Activated naive CD4-positive, alpha-beta T cell treated with anti-CD3 and anti-CD28 coated beads for 36 hours (primary cell): ENCODE measurements at places on chromosomes 16 and 17.
A peak's percentile ranks its signal among the peaks of the same experiment; 100 is the strongest.

DNA sequence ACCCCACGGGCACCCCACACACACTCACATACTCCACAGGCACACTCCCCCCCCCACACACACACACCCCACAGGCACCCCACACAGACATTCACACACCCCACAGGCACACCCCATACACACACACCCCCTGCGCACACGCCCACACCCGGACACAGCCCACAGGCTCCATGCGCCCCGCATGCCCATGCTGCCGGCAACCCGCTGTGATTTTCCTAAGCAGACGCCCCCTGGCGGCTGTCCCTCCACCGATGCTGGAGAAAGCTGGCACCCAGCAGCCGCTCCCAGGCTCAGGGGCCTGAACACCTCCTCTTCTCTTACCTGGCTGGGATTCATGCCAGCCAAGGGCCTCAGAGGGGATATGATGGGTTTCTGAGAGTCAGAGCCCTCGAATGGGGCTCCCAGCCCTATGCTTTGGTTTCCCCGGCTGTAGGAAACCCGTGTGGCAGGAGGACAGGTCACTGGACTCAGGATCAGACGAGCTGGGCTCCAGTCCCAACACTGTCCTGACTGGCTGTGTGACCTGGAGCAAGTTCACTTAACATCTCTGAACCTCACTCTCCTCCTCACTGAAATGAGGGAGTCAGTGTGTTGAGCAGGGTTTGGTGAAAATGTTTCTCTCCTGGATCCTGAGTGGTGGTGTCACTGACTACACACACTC is 19.6 kb upstream of the TNFRSF13B start:
- DNase-seq = peak; percentile 85

DNA sequence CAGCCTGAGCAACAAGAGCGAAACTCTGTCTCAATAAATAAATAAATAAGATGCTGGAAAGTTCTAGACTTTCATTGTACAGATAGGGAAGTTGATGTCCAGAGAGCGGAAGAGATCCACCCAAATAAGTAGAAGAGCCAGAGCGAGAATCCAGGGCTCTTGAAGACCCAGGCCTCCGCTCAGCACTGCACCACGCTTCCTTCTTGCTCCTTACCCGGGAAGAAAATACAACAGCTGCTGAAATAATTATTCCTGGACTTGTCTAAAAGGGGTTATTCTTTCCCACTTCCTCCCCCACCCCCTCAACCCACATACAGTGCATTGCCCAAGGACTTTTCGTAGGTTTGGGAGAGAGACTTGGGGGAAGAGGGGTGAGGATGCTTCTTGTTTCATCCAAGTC is 26.7 kb downstream of the CDK5RAP3 start:
- DNase-seq = no peak

- DNase-seq = no peak
Measured at GRCh38 chr17:83147280-83147679, 67.9 kb downstream of the METRNL start.

GRCh38 chr17:8073627-8074484 is 13.7 kb downstream of the ALOX12B start:
- DNase-seq = peak; percentile 93

- DNase-seq = no peak
Measured at GRCh38 chr17:37134050-37134449, 185.3 kb downstream of the AATF start.

- no peak for DNase-seq
Measured at GRCh38 chr17:14372905-14373613, 72.2 kb downstream of the HS3ST3B1 start.

DNA sequence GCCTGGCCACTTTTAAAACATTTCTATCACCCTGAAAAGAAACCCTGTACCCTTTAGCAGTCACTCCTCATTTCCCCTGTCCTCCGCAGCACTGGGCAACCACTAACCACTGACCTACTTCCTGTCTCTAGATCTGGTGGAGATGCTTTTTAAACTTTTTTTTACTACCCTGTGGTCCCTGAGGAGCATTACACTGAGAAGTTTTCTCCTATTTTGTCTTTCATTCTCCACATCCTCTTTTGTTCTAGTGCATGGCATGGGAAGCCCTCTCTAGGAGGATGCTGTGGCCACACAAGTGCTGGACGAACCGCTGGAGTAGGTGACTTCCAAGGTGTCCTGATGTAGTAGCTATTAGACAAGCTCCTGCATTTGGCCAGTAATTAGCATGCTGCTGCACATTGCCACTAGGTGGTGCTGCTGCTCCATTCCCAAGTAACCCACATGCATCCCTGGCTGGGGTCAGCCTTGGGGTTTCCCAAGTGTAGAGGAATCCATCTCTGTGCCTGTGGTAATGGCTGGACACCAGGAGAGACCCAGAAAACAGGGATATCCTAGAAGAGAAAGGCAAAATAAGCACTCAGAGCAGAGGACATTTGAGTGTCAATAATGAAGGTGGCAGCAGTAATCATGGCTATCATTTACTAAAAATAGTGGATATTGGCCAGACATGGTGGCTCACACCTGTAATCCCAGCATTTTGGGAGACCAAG is 143.8 kb upstream of the CRHR1 start:
- peak; percentile 84 for DNase-seq

DNA sequence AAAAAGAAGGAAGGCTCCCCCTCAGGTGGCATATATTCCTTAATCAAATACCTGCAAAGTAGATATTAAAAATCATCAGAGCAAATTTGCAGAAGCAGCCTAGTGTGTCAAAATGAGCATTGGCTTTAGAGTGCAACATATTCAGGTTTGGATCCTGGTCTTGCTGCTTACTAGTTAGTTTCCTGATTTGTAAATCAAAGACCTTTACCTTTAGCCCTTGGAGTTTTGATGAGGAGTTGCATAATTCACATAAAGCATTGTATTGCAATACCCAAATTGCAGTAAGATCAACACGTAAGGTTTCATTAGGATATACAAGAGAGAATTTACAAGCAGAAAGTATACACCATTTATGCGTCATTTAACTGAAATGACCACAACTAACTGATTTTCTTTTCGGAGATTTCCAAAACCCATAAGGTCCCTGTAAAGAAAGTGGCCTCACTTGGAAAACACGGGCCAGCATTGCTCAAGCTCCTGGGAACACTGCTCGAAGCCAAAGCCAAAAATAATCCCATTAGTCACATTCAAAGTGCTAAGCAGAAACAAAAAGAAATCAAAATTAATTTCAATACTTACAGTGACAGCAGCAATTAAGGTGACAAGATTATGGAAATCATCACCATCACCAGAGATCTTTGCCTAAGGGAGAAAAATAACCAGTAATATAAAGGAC is 415.9 kb upstream of the ERCC4 start:
- no peak for DNase-seq

DNA sequence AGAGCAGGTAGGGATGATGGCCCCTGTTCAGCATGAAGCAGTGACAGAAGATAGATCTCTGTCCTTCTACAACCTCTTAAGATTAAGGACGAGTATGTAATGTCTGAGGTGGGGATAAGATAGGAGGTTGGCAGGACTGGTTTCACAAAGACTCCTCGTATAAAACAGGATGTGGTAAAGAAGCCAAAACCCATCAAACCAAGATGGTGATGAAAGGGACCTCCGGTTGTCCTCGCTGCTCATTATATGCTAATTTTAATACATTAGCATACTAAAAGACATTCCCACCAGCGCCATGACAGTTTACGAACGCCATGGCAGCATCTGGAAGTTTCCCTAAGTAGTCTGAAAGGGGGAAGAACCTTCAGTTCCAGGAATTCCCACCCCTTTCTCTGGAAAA is 27.3 kb downstream of the MIS12 start:
- DNase-seq = peak; percentile 14
